ENCODE measurements at places on chromosomes 7 and 10. TPM values are rescaled to one million over a fixed set of nuclear protein-coding genes. Genes with fewer than 3 reads are reported as not detected.

Gene RASSF4
- 53.0 TPM for total RNA-seq

Gene NCOA4
- total RNA-seq: 135 TPM

GRCh38 chr7:141431140-141431479 lies 120.1 kb upstream of the AGK start:
- DNase-seq: no peak

Gene WDR86
- 3.4 TPM for total RNA-seq

- DNase-seq: peak; percentile 26
Observed at GRCh38 chr10:75672842-75673241, 241.4 kb downstream of the LRMDA start.

Gene AUTS2
- 28.6 TPM for total RNA-seq

- no peak for DNase-seq
Observed at GRCh38 chr7:45084336-45084735, 4.4 kb downstream of the NACAD start.

Gene CC2D2B
- total RNA-seq: 0.58 TPM

Gene GPER1
- 9.6 TPM for total RNA-seq

DNA sequence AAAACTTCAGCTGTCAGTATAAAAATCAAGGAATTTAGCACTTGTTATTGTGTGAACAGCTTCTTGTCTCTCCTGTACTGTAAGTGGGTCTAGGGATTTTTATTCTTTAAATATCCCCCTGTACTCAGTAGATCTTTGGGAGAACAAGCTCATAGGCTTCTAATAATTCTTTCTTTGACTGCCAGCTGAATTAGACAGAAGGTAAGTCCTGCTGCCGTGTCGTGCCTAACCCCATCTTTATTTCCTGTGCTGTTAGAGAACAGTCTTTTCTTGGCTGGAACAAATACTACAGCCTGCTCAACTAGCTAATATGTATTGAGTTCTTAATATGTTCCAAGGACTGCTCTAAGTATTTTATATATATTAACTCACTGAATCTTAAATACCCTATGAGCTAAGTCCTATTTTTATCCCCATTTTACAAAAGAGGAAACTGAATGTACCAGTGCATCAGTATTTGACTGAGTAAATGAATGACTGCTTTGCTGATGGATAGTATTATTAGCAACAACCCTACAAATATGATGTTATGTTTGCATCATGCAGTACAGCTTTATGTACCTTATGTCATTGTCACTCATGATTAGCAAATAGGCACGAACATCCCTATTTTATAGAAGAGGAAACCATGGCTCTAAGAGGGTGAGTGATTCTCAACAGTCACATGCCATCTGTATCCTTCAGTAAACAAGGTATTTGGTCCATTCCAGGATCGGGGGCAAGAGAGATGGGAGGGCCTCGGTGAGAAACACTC lies 5.5 kb upstream of the DUSP5 start:
- no peak for DNase-seq

- DNase-seq: no peak
Observed at GRCh38 chr7:151352512-151352911, 10.9 kb downstream of the NUB1 start.

Gene CFAP70
- total RNA-seq: 1.3 TPM

DNA sequence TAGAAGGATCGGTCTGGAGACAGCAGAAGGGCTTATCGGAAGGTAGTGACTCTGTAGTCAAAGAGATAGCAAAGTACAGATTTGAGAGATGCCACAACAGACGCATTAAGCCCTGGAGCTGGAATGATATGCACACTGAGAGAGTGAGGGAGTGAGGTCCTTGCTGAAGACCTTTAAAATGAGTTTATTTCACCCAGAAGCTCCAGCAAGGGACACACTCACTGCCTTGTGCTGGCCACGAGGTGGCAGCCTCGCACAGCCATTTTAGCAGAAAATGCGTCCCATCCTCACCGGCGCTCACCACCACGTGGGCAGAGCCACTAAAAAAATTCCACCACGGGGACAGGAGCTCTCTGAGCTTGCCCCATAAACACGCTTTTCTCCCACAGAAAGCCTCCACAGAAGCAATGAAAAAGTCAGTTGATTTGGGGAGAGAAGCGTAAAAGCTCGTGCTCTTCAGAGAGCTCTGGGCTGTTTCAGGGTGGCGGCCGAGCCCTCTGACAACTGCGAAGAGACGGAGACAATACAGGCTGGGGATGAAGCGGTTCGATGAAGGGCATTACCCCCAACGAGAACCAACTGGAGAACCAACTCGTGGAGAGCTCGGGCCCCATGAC lies 163.0 kb upstream of the KLF14 start:
- DNase-seq: peak; percentile 81

Gene HOXA4
- 3.2 TPM for total RNA-seq

Gene CTAGE8
- total RNA-seq: 1.1 TPM

Data from muscle of leg (tissue), 16 donors.